Left renal cortex interstitium (tissue), 4 donors: ENCODE measurements at places on chromosomes 5 and 9. TPM values are rescaled to one million over a fixed set of nuclear protein-coding genes. Genes with fewer than 3 reads are reported as not detected.

Gene SCGB3A2
- 0.28 TPM for polyA plus RNA-seq

GRCh38 chr9:125549039-125549438, 158.0 kb downstream of the MAPKAP1 start:
- no peak for DNase-seq

Gene FSD1L
- polyA plus RNA-seq: 9.9 TPM

GRCh38 chr9:91751922-91752321, 198.1 kb downstream of the ROR2 start:
- DNase-seq: no peak
